HuH-7 (cell line): ENCODE measurements at places on chromosomes 11 and 22.

- peak; percentile 81 for DNase-seq
Observed at GRCh38 chr22:17366830-17367229, 2.4 kb upstream of the CECR2 start.

DNA sequence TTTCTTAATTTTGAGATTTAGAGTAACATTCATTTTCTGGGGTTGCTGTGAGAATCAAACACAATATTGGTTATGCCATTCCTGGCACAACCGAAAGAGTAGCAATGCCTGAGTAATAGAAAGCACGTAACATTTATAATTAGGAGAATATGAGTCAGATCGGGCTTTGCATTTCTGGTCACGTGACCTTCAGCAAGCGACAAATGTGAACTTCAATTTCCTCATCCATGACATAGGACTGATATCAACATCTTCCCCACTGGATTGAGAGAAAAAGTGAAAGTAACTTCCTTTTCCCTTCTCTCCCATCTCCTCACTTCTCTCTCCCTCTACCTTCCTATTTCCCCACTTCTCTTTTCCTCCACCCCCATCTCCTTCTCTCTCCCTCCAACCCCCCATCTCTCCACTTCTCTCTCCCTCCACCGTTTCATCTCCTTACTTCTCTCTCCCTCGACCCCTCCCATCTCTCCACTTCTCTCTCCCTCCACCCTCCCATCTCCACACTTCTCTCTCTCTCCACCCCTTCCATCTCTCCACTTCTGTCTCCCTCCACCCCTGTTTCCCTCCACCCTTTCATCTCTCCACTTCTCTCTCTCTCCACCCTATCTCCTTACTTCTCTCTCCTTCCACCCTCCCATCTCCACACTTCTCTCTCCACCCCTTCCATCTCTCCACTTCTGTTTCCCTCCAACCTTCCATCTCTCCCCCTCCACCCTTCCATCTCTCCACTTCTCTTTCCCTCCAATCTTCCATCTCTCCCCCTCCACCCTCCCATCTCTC is 33.5 kb upstream of the CAT start:
- no peak for DNase-seq

GRCh38 chr11:2256951-2257700 is 13.3 kb downstream of the ASCL2 start:
- no peak for DNase-seq

DNA sequence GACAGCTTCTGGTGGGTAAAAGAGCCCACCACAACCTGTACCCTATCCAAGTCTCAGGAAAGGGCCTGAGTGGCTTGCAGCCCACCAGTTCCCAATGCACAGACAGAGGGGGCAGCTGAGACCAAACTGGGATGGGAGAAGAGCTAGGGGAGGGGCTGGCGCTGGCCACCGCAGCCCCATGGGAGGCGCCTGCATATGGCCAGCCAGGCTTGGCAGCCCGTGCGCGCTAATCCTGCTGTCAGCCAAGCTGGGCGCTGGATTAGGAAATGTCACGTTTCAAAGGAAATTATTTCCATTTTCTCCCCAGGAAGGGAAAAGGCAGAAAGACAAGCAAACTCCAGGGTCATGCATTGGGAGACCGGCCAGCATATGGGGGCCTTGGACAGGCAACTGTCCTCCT is 236.8 kb downstream of the BUD13 start:
- DNase-seq = no peak

- DNase-seq = no peak
Observed at GRCh38 chr11:129960216-129961214, 42.1 kb downstream of the PRDM10 start.

DNA sequence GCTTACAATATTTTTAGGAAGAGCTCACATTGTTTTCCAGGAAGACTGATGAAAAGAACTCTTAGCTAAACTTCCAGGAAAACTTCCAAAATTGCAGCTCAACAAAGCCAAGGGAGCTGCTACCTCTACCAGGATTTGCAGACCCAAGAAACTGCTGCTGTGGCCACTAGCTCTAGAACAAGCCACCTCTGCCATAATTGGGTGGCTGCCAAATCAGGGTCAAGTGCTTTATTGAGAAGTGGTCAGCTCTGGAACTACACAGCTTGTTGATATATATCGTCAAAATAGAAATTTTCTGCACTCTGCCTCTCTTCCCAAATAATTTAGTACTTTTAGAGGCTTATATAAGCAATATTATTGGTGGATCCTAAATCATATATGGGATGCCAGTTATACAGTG is 371.8 kb upstream of the CHORDC1 start:
- DNase-seq = no peak

- DNase-seq = no peak
Observed at GRCh38 chr22:46507451-46508425, 29.7 kb downstream of the CELSR1 start.
